LHCN-M2 (cell line): ENCODE measurements at places on chromosomes 7 and 10. TPM values are rescaled to one million over a fixed set of nuclear protein-coding genes. Genes with fewer than 3 reads are reported as not detected.

DNA sequence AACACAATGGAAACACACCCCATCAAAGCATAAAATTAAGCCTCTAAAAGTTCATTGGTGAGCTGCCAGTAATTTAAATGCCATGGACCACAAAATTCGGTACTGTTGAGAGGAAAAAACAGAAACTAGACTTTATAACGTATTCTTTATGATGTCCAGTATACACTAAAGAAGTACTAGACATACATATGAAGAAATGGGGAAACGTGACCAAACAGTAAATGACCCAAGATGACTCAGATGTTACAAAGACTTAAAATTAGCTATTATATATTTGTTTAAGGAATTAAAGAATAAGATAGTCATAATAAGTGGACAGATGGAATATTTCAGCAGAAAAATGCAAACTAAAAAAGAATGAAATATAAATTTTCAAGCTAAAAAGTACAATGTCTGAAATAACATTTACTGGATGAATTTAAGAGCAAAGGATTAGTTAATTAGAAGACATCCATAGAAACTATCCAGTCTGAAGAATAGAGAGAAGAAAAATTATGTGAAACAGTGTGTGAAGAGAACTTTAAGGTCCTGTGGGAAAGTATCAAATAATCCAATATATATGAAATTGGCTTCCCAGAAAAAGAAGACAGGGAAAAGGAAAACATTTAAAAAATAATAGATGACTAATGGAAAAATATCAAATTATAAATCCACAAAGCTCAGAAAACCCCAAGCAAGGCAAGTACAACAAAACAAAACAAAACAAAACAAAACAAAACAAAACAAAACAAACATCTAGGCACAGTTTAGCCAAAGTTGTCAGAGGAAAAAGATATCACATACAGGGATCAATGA lies 69.4 kb downstream of the SAMD9 start:
- DNase-seq = peak; percentile 52

The PTF1A gene
- not detected in 2 replicates for total RNA-seq

GRCh38 chr7:5692112-5692844 lies 89.2 kb downstream of the RNF216 start:
- DNase-seq = peak; percentile 100

DNA sequence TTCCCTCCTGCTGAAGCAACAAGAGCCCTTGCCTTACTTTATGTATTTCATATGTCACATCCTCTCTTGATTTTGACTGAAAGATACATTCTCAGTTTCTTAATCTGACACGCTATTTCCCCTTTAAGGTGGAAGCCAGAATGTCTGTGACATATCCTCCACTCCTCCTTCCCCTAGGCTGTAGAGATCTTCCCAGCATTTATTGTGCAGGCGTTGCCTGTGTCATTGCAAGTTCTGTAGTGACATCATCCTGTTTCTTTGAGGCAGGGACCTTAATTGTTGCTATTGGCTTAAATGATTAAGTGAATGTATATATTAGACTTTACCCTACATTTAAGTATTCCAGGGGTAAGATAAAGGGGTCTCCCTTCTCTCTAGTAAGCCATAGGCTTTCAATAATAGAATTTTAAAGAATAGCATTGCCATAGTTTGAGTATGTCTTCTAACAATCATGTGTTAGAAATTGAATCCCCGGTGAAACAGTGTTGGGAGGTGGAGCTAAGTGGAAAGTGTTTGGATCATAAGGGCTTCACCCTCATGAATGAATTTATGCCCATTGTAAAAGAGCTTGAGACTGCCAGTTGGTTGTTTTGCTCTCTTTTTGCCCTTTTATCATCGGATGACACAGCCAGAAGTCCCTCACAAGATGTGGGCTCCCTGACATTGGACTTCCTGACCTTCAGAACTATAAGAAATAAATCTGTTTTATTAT lies 189.5 kb upstream of the CDC14C start:
- DNase-seq = no peak

The SPDYE9 gene
- total RNA-seq = not detected in 2 replicates

GRCh38 chr10:88234297-88234696 lies 348.8 kb downstream of the RNLS start:
- no peak for DNase-seq

The HOXA13 gene
- total RNA-seq = 0.06 and 0.11 TPM in 2 replicates

GRCh38 chr7:129188372-129188891 lies at the start of gene SMO:
Gene SMO (plus strand): TSS chr7:129188633. CDS start chr7:129189152, 519 bp downstream.
- DNase-seq = no peak

GRCh38 chr10:4867520-4868356 lies 41.7 kb downstream of the AKR1E2 start:
- no peak for DNase-seq
